Renal cortical epithelial cell (primary cell): ENCODE measurements at places on chromosomes 5 and 9.

- DNase-seq: no peak
Observed at GRCh38 chr5:148926207-148926606, 99.8 kb downstream of the ADRB2 start.

GRCh38 chr9:128163523-128164306 is 3.6 kb downstream of the BBLN start:
- DNase-seq: no peak

- no peak for DNase-seq
Observed at GRCh38 chr5:104456122-104456521, 893.5 kb upstream of the NUDT12 start.

DNA sequence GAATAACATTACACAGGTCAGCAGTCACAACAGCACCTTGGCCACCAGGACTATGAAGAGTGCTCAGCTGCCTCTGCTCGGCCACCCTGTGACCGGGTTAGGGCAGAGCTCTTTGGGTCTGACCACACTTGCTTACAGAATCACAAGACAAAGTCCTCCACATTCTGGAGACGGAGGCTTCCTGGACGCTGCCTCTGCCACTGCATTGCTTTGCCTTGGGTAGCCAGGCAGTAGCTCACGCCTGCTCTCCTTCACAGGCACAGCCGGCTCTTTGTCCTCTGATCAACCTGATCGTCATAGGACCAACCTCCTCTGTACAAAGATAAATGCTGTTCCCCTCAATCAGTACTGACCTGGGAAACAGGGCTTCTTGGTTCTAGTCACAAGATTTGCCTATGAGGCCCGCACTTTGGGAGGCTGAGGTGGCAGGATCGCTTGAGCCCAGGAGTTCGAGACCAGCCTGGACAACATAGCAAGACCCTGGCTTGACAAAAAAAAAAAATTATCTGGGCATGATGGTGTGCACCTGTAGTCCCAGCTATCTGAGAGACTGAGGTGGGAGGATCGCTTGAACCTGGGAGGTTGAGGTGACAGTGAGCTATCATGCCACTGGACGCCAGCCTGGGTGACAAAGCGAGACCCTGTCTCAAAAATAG is 128.4 kb upstream of the IER5L start:
- no peak for DNase-seq

DNA sequence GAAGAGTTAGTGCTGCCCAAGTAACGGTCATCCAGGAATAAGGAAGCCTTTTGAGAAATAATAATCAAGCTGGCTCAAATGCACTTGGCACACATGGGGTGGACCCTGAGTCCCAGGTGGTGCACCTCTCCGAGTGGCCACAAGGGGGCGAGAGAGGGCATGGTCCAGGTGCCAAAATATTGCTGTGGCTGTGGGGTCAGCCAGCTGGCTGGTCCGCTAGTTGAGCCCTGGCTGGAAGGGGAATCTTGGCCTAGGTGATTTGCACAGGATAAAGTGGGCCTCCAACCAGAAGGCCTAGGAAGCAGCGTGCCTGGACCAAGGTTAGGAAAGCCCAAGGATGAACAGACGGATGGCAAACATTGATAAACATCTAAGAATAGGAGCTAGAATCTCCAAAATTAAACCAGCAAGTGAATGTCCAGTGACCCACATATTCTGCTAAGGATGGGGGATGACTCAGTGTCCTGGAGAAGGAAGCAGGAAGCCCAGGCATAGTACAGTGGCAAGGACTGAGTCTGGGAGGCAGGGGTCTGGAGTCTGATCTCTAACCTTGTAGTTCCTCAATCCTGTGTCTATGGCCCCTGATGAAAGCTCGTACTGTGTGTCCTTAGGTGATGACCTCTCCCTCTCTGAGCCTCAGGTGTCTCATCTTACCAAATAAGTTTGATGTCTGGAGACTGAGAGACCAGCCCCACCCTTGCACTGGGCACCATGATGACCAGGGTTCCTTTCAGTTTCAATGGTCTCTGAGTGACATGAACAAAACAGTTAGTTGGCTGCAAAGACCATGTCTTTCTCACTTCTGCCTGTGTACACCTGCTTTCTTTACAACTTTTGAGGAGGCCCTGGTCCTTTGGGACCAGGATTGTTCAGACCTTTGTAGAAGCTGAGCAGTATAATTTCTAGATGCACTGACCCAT is 19.2 kb upstream of the SHB start:
- peak; percentile 21 for DNase-seq

DNA sequence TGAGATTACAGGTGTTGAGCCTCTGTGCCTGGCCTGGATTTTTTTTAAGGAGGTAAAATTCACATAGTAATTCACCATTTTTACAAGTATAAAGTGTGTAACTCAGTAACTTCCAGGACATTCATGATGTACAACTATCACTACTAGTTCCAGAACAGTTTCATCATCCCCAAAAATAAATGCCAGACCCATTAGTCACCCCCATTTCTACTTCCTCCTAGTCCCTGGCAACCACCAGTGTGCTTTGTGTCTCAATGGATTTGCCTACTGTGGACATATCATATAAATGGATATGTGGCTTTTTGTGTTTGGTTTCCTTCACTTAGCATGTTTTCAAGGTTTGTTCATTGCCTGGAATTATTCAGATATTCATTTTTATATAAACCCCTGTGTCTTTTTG is 72.5 kb upstream of the PANK3 start:
- peak; percentile 54 for DNase-seq

GRCh38 chr9:38687389-38687842 is 32.5 kb downstream of the FAM240B start:
- DNase-seq: peak; percentile 82

GRCh38 chr5:143890487-143890886 is 78.5 kb downstream of the HMHB1 start:
- DNase-seq: no peak

GRCh38 chr9:9170439-9171134 is 1371.0 kb upstream of the DMAC1 start:
- DNase-seq: no peak

DNA sequence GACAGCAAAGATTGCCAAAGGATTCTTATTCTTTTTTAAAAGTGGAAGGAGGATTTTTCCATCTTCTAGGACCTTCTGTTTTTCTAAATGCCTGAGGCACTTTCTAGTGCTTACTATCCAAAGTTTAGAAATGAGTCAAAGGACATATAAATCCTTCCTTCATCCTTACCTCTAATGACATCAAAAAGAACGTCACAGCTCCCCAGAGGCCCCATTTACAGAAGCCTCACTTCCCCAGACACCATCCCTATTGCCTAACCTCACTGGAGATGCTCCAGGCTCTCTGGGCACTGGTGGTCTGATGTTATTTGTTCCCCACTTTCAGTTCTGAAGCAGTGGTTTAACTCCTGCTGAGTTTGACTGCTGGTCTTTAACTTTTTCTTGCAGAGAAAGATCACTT is 504.3 kb downstream of the AGTPBP1 start:
- DNase-seq: no peak

- no peak for DNase-seq
Observed at GRCh38 chr5:176629853-176630680, at the start of the genes EIF4E1B and SNCB. TSS of gene EIF4E1B (plus strand) at chr5:176630675. CDS start at chr5:176642788, 12,113 bp downstream. TSS of gene SNCB (minus strand) at chr5:176630534. CDS start at chr5:176629654, 880 bp downstream.

GRCh38 chr5:55816342-55816741 is 34.8 kb upstream of the IL31RA start:
- DNase-seq: peak; percentile 81

DNA sequence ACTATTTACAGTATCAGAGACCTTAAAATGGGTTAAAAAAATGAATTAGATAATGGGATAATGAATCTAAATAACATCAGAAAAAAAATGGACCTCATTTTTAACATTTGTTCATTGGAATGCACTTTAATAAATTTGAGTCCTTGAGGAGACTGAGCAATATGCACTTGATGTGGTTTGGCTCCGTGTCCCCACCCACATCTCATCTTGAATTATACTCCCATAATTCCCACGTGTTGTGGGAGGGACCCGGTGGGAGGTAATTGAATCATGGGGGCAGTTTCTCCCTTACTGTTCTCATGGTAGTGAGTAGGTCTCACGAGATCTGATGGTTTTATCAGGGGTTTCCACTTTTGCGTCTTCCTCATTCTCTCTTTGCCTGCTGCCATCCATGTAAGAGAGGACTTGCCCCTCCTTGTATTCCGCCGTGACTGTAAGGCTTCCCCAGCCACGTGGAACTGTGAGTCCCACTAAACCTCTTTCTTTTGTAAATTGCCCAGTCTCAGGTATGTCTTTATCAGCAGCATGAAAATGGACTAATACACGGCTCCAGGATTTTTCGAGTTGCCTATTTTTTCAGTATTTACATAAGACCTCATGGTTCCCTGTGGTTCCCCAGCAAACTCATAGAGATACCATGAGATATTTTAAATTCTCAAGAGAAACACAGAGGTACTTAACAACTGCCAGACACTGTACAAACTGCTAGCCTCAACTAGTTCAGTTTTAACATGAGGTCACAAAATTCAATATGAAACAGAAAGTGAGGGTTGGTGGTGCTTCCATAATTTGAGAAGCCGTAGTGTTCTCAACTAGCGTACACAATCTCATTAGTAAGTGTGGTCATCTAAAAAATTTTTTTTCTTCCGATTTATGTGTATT is 128.3 kb downstream of the TLE1 start:
- no peak for DNase-seq

- DNase-seq: no peak
Observed at GRCh38 chr5:2387634-2388325, 363.7 kb downstream of the IRX2 start.
